ENCODE measurements at places on chromosomes 12 and 14. TPM values are rescaled to one million over a fixed set of nuclear protein-coding genes. Genes with fewer than 3 reads are reported as not detected.
A peak's percentile ranks its signal among the peaks of the same experiment; 100 is the strongest.

The VRTN gene
- 0.69 TPM for polyA plus RNA-seq

The FLVCR2 gene
- 11.3 TPM for polyA plus RNA-seq

DNA sequence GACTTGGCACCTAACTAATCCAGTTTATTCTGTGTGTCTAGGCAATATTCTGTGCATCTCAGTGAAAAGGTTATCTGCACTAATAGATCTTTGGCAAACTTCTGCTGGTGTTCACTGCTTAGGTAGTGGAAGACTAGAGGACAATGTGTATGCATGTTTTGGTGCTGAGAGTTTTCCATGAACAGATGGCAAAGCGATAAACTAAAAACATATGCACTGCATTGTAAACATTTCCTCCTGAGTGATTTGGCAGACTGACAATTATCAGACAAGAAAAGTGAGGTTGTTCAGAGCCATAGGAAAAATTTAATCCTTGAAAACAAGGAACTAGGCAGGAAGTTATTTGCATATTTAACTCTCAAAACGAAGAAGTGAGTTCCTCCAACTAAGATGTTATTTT lies 400.4 kb downstream of the ATP23 start:
- H3K36me3 ChIP-seq: no peaks in the 10 kb centered on the region
- peaks cover 11% of the 10 kb centered on the region for H3K4me1 ChIP-seq
- peak; percentile 18 for DNase-seq
- H3K27ac ChIP-seq: no peak overlapping the region

The CCDC197 gene
- polyA plus RNA-seq: not detected

GRCh38 chr12:19458733-19459132 lies 19.4 kb downstream of the AEBP2 start:
- H3K4me1 ChIP-seq: no peaks in the 10 kb centered on the region
- no peak overlapping the region for H3K27ac ChIP-seq
- peaks cover 7% of the 10 kb centered on the region for H3K36me3 ChIP-seq
- DNase-seq: no peak
- H3K27me3 ChIP-seq: no peaks in the 10 kb centered on the region

GRCh38 chr14:27435923-27436670 lies 838.3 kb upstream of the NOVA1 start:
- no peak for DNase-seq
- no peaks in the 10 kb centered on the region for H3K27me3 ChIP-seq
- no peak overlapping the region for H3K27ac ChIP-seq
- H3K36me3 ChIP-seq: no peaks in the 10 kb centered on the region
- H3K4me3 ChIP-seq: no peak overlapping the region
- no peaks in the 10 kb centered on the region for H3K4me1 ChIP-seq
